ENCODE measurements at places on chromosomes 7 and 10.

- DNase-seq, result no peak
Measured at GRCh38 chr7:151384352-151384697, 25.5 kb downstream of the WDR86 start.

DNA sequence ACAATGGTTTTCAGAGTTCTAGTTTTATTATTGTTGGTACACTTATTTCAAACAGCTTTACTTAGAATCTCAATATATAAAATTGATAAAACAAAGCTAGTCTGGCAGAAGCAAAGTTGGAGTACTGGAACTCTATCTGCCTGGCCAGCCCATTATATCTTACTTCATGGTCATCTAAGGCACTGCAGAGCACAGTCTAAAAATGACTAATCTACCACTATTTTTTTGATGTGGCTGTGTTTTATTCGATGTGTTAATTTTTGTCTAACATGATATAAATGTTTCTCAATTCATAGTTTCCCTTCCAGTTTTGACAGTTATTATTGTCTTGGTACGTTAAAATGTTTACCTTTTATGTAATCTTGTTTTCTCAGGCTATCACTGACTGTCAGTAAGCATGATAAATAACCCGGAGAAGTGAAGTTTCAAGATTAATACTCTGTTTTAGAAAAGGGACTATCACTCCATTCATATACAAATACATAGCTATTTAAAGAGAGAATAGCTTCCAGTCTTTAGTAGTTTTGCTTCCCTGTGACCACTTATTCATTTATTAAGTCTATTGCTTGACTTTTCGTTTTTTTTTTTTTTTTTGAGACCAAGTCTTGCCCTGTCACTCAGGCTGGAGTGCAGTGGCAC lies 60.6 kb upstream of the CSTF2T start:
- no peak for DNase-seq

DNA sequence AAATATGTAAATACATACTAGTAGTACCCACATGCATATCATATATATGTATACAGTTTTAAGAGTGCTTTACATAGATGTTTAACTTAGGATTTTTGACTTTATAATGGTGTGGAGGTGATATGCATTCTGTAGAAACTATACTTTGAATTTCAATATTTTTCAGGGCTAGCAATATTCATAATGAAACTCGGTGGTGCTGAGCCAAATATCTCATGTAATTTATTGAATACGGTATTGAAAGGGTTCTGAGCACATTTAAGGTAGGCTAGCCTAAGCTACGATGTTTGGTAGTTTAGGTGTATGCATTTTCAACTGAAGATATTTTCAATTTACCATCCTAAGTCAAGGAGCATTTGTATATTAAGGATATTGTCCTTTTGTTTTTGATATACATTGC lies 36.0 kb downstream of the ZNRF2 start:
- no peak for DNase-seq

- no peak for DNase-seq
Measured at GRCh38 chr7:106092204-106092603, 19.9 kb downstream of the SYPL1 start.

GRCh38 chr10:25444266-25444665 lies 269.5 kb downstream of the GPR158 start:
- DNase-seq, result no peak

- no peak for DNase-seq
Measured at GRCh38 chr7:30323006-30323355, 38.6 kb downstream of the ZNRF2 start.

DNA sequence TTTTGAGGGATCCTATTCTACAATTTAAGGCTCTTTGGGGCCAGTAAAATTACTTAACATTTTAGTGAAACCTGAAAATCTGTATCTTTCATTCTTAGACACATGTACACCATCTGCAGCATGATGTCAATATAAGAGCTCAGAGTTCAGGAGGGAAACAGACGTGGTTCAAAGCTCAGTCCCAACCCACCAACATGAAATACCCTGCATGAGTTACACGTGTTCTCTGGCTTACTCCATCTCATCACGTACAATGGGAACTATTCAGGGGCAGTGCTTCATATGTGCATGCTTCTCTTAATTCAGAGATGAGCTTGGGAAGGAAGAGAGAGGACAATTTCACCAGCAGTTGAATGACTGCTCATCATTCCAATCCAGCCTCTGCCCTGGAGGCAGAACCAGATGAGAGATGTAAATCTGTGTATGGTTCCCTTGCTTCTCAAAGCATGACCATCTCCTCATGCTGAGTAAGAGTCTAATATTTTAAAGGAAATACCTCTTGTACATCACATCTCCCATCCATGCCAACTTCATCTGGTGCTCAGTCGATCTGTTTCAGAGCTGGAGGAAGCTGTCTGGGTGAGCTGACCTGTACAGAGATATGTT lies 29.0 kb upstream of the ADAM12 start:
- no peak for DNase-seq

- DNase-seq, result no peak
Measured at GRCh38 chr10:9015447-9015846, 961.0 kb downstream of the GATA3 start.

DNA sequence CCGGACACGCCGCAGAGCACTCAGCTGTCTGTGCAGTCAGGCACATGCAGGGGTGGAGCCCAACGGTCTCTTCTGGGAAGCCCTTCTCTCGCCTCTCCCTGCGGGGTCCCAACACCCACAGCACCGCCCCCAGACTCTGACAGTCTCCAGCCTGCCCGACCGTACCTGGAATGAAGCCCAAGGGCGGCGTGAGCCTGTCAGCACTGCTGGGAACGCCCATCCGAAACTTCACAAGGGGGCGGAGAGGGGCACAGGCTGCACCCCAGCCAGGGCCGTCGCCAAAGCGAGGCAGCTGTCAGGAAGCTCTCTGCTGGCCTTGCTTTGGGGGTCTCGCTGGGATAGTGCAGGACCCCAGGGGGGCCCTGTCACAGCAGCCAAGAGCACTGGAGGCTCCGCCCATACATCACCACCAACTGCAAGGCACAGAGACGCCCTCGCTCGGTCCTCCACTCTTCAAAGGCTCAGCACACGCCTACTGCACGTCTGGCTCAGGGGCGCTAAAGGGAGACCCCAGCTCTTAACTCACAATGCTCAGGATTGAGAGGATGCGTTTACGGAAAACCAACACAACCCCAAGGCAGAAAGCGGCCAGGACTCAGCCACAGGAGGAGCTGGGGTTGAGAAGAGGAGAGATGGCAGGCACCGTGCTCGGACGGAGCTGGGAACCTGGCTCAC lies 30.9 kb downstream of the MAD1L1 start:
- no peak for DNase-seq

GRCh38 chr7:25031007-25031406 lies 51.0 kb upstream of the OSBPL3 start:
- DNase-seq, result peak; percentile 37

- no peak for DNase-seq
Measured at GRCh38 chr7:115293628-115294240, 371.8 kb downstream of the MDFIC start.

DNA sequence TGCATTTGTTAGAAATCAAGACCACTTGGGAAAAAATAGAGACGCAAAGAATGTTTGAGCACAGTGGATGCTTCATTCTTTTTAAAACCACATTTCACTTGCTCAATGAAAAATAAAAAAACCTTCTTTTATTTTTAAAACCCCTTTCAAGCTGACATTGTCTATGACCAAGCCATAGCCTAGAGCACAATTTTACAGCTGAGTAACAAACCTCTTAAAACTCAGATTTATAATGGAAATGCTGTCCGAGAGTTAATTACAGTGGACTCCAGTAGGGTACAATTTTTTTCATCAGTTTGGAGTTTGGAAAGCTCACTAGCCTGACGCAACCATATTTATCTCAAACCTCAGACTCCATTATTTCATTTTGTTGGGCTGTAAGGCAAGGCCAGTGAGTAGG lies 116.3 kb downstream of the RNLS start:
- DNase-seq, result no peak

Data from GM13976 (cell line).